ENCODE measurements at places on chromosomes 11 and 22. TPM values are rescaled to one million over a fixed set of nuclear protein-coding genes. Genes with fewer than 3 reads are reported as not detected.

The FOSL1 gene
- total RNA-seq = 4.4 TPM

The SEPTIN3 gene
- total RNA-seq = 0.14 TPM

The CYB5R2 gene
- 6.9 TPM for total RNA-seq

The FAM227A gene
- total RNA-seq = 1.6 TPM

The EFCAB6 gene
- 2.1 TPM for total RNA-seq

The ASCL2 gene
- not detected for total RNA-seq

The UPK3A gene
- total RNA-seq = not detected

The MUC5AC gene
- not detected for total RNA-seq

The SLC15A3 gene
- 15.8 TPM for total RNA-seq

The EFEMP2 gene
- total RNA-seq = 94.0 TPM

The OR51E2 gene
- total RNA-seq = not detected

The MAJIN gene
- not detected for total RNA-seq

The C11orf97 gene
- not detected for total RNA-seq

The NCR3LG1 gene
- total RNA-seq = 5.0 TPM

The PGA4 gene
- not detected for total RNA-seq

The CBX6 gene
- total RNA-seq = 27.6 TPM

The RIC3 gene
- not detected for total RNA-seq

The RAB3IL1 gene
- 4.3 TPM for total RNA-seq

Data from smooth muscle cell of bladder (primary cell).